GM19239 (cell line): ENCODE measurements at places on chromosomes 16 and 17.

DNA sequence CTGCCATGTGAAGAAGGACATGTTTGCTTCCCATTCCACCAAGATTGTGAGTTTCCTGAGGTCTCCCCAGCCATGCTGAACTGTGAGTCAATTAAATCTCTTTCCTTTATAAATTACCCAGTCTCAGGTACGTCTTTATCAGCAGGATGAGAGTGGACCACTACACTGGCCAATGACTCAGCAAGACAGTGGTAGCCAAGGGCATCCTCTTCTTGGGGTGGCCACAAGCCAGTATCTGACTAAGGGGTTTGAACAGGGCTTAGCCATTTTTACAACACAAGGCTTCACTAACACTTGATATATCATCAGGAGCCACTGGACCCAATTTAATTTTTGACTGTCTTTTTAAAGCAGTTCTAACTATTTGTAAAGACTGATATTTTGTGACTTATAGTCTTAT is 21.1 kb upstream of the KRT24 start:
- DNase-seq, result no peak

- DNase-seq, result no peak
These were observed 311.4 kb downstream of the SEC14L1 start for GRCh38 chr17:77451894-77452852.

GRCh38 chr17:77462090-77462489 is 321.3 kb downstream of the SEC14L1 start:
- no peak for DNase-seq

DNA sequence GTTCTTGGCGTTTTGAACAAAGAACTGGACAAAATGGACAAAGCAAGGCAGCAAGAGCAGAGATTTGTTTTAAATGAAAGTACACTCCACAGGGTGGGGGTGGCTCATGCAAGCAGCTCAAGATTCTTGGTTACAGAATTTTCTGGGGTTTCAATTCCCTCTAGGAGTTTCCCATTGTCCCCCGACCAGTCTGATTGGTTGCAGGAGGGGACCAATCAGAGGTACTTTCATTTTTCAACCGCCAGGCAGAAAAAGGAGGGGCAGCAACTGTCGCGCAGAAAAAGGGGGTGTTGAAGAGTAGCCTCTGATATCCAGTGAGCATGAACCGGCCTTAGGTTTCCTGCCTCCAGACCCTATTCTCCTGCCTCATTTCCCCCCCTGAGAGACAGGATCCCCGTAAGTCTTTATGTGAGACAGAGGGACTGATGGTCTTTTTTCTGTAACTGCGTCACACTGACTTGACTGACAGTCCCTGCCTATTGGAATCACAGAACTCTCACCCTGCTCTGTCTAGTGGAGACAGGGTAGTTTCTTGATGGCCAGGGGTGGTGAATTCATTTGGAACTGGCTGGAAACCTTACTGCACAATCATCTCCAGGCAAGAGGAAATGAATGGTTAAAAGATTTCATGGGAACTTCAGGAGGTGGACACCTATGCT is 59.4 kb upstream of the ALOX12 start:
- no peak for DNase-seq

DNA sequence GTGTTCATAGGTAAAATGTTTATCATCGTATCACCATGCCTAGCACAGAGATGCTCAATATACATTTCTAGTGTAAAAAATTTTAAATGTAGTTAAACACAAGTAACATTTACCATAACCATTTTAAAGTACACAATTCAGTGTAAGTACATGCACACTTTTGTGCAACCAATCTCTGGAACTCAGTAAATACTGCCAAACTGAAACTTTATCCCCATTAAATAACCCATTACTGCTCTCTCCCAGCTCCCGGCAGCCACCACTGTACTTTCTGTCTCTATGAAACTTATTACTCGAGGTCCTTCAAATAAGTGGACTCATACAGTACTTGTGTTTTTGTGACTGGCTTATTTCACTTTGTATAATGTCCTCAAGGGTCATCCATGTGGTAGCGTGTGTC is 29.0 kb downstream of the RMI2 start:
- DNase-seq, result no peak

- no peak for DNase-seq
These were observed 72.7 kb downstream of the GNAO1 start for GRCh38 chr16:56263711-56264608.

DNA sequence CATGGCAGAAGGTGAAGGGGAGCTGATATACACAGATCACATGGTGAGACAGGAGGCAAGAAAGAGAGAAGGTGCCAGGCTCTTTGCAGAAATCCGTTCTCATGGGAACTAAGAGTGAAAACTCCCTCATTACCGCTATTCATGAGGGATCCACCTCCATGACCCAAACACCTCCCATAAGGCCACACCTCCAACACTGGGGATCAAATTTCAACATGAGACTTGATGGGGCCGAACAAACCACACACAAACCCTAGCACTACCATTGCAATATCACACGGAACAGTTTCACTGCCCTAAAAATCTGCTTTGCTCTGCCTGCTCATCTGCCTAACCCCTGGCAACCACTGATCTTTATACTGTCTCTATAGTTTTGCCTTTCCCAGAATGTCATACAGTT is 34.8 kb downstream of the C17orf67 start:
- DNase-seq, result no peak

- DNase-seq, result no peak
These were observed 315.6 kb downstream of the SNX29 start for GRCh38 chr16:12291989-12292759.

DNA sequence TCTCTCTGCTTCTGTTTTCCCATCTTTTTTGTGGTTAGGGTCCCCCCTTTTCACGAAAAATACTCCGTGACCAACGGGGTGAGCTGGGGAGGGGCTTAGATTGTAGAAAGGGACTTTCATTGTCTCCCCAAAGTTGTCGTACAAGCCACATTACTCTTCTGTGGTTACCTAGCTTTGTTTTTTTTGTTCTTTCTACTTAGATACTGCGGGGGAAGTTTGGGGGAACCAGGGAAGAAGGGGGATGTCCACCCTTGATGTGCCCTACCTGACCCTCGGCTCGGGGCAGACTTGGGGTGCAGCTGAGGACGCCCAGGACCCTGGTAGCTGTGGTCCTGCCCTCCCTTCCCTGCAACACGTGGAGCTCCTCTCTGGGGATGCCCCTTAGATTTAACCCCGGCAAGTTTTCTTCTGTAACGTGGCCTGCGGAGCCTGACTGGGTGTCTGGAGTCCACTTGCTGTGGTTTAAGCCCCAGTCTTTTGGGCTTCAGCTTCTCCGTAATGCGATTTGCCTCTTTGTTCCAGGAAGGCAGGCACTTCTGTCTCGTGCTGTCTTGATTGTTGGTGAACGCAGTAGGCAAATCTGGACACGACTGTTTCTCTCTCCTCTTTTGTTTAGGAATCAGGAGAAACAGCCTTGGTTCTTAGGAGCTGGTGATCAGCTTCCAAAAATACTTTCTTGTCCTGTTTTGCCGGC is 892 bp downstream of the ABCC1 start:
- peak; percentile 55 for DNase-seq

GRCh38 chr16:53837426-53837825 is 133.5 kb downstream of the FTO start:
- DNase-seq, result no peak

DNA sequence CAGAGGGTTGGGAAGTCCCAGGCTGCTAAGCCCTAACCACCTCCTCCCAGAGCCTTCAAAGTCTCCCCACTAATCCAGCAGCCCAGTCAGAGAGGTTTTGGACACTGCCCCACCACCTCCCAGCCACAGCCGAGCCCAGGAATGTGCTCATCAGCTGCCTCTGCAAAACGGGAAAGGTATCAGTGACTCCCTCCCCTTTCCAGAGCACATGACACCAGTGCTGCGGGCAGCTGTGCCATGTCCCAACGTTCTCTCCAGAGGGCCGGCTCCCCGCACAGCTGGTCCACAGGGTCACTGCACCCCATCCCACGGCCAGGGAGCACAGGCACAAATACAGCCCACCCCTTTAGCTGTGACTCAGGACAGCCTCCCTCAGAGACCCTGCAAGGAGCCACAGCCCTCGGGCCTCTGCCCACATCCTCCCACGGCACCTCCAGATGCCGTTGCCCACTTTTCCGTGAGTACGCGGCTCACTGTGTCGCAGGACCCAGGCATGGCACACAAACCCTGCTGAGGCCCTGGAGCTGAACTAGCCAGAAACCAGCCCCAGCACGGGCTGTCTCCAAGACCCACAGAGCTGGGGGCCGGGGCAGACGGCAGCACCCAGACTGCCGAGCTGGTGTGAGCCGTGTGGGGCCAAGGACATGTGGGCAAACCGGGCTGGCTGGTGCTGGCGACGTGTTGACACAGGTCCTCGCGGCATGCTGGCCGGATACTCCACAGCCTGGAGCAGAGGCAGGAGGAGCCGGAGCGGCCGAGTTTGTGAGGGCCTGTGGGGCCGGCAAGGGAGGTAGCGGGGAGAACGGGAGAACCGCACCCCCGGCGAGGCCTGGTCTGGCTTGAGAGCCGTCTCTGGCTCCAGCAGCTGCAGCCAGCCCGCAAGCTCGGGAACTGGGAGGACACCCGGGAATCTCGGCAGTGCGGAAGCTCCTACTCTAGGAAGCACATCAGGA is 6.3 kb upstream of the PPP1R27 start:
- no peak for DNase-seq
